Mammary epithelial cell (primary cell): ENCODE measurements at places on chromosomes 1 and 21. TPM values are rescaled to one million over a fixed set of nuclear protein-coding genes. Genes with fewer than 3 reads are reported as not detected.

DEPDC1 gene
- 12.3 TPM for polyA plus RNA-seq

CLCNKB gene
- polyA plus RNA-seq = 0.02 TPM

C1orf141 gene
- not detected for polyA plus RNA-seq

CCDC28B gene
- polyA plus RNA-seq = 4.3 TPM

MIXL1 gene
- not detected for polyA plus RNA-seq

CFAP74 gene
- polyA plus RNA-seq = not detected

LRRC8B gene
- polyA plus RNA-seq = 1.7 TPM

MXRA8 gene
- polyA plus RNA-seq = 0.09 TPM

CFHR1 gene
- polyA plus RNA-seq = not detected

PDC gene
- not detected for polyA plus RNA-seq

BATF3 gene
- polyA plus RNA-seq = 0.17 TPM

CXADR gene
- polyA plus RNA-seq = 10.1 TPM

S100A16 gene
- polyA plus RNA-seq = 2,471 TPM

WDR47 gene
- polyA plus RNA-seq = 13.9 TPM

ADAMTS1 gene
- 72.7 TPM for polyA plus RNA-seq

CDK11B gene
- 3.5 TPM for polyA plus RNA-seq

IGFN1 gene
- polyA plus RNA-seq = 0.11 TPM

MARK1 gene
- 5.0 TPM for polyA plus RNA-seq

CD1B gene
- not detected for polyA plus RNA-seq

LEFTY1 gene
- polyA plus RNA-seq = not detected

CD2 gene
- polyA plus RNA-seq = not detected

NBPF6 gene
- polyA plus RNA-seq = not detected

HES2 gene
- 29.0 TPM for polyA plus RNA-seq

LCE1D gene
- polyA plus RNA-seq = not detected

AGT gene
- not detected for polyA plus RNA-seq

GBP4 gene
- not detected for polyA plus RNA-seq

CRYBG2 gene
- polyA plus RNA-seq = 4.5 TPM

CHD5 gene
- polyA plus RNA-seq = 0.09 TPM

S100A8 gene
- polyA plus RNA-seq = 133 TPM

NUAK2 gene
- polyA plus RNA-seq = 3.1 TPM

LCE1B gene
- 0.65 TPM for polyA plus RNA-seq

ACTL8 gene
- not detected for polyA plus RNA-seq

C1QA gene
- polyA plus RNA-seq = not detected

IQCC gene
- 3.4 TPM for polyA plus RNA-seq

HEYL gene
- 0.01 TPM for polyA plus RNA-seq

GSTM5 gene
- not detected for polyA plus RNA-seq

TMIGD3 gene
- not detected for polyA plus RNA-seq

SPRR1A gene
- polyA plus RNA-seq = not detected

TLCD4 gene
- 0.18 TPM for polyA plus RNA-seq

TMOD4 gene
- 0.23 TPM for polyA plus RNA-seq

OR10Z1 gene
- not detected for polyA plus RNA-seq

ANGPTL7 gene
- polyA plus RNA-seq = not detected

AXDND1 gene
- polyA plus RNA-seq = 0.15 TPM

SLC6A9 gene
- 12.9 TPM for polyA plus RNA-seq
